Caco-2 (cell line): ENCODE measurements at places on chromosomes 7 and 10.

- DNase-seq: no peak
Observed at GRCh38 chr7:26553582-26553981, 261.9 kb downstream of the SNX10 start.

- no peak for DNase-seq
Observed at GRCh38 chr10:91681361-91682276, 48.7 kb upstream of the PPP1R3C start.

- no peak for DNase-seq
Observed at GRCh38 chr10:119268428-119268827, 61.1 kb downstream of the GRK5 start.

GRCh38 chr7:67343114-67343513, 346.5 kb downstream of the TYW1 start:
- no peak for DNase-seq

GRCh38 chr7:110375068-110375467, 715.9 kb upstream of the LRRN3 start:
- DNase-seq: no peak

DNA sequence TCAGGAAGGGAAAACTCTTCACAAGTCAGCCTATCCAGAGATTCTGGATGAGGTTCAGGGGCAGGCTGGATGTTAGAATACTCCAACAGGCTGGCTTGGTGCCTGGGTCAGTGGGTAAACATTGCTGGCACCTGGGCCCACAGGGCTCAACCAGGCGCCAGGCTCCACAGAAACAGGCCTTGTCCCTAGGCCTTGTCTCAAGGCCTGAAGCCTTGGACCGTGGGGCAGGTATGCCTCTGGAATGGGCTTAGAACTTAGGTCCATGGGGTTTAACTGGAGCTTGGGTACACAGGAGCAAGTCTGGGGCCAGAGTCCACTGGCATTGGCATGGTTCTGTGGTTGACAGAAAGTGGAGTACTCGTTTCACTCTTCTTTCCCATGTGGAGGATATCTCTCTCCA, 263.0 kb upstream of the ETV1 start:
- no peak for DNase-seq

- DNase-seq: no peak
Observed at GRCh38 chr10:66218981-66219587, 706.8 kb upstream of the LRRTM3 start.

- no peak for DNase-seq
Observed at GRCh38 chr10:31905586-31905985, 23.0 kb downstream of the ARHGAP12 start.

GRCh38 chr7:37084303-37084702, 360.0 kb upstream of the AOAH start:
- no peak for DNase-seq

- DNase-seq: no peak
Observed at GRCh38 chr10:132402781-132403241, 5.8 kb downstream of the PWWP2B start.

- no peak for DNase-seq
Observed at GRCh38 chr7:8105449-8106095, 137.0 kb downstream of the GLCCI1 start.

- DNase-seq: no peak
Observed at GRCh38 chr7:91566402-91566732, 302.1 kb downstream of the FZD1 start.

DNA sequence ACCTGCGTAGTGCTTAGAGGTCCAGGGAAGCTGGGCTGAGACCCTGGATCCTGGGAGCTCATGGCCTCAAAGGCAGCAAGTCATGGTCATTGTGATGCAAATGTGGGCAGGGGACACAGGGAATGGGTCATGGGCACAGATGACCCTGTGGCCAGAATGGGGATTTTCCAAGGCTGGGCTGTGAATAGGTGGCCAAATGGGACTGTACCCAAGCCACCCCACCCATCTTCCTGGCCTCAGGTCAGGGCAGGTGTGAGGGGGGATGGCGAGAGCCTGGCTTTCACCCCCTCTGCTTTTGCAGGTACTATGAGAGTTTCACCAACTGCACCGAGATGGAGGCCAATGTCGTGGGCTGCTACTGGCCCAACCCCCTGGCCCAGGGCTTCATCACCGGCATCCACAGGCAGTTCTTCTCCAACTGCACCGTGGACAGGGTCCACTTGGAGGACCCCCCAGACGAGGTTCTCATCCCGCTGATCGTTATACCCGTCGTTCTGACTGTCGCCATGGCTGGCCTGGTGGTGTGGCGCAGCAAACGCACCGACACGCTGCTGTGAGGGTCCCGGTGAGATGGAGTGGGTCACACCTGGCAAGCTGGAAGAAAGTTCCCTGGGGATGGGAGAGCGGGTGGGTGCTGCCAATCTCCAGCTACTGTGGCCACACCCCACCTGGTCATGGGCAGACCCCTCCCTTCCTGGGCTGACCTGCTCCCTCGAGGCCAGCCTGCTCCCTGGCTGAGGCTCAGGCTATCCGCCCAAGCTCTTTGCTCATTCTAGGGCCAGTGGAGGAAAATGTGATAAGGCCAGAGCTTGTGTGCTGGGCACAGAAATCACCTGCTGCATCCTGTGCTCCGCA, 25.5 kb downstream of the RAMP3 start:
- DNase-seq: no peak

DNA sequence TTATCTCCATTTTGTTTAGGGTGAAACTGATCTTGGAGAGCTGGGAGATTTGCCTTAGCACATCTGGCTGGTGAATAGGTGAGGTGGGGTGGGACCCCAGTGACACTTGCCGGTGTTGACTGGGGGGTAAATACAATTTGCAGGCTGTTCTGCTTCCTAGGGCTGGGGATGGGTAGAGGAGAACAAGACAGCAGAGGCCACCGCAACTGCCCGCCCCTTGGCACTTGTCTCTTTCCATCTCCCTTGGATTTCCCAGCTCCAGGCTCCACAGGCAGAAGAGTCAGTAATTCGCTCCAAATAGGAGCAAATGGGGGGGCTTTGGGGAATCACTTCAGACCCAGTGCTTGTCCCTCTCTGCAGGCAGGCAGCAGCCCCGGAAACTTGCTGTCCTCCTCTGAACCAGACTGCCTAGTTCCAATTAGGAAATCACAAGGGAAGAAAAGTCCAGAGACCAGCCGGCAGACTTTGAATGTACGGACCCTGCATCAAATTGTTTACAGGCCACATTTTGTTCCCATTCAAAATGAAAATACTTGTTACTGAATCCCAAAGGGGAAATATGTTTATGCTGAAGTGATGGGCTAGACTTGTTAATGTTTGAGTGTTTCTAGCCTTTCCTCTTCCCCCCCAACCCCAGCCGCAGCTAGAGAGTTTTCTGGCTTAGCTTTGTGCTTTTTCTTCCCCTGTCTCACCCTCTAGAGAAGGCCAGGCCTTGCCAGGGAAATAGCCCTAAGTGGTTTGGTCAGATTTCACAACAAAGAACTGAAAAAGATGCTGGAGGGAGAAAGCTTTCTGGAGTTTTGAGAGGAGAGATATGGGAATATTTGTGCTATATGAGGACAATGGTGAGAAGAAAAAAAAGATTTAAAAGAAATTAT, 10.0 kb upstream of the INPP5F start:
- DNase-seq: no peak

DNA sequence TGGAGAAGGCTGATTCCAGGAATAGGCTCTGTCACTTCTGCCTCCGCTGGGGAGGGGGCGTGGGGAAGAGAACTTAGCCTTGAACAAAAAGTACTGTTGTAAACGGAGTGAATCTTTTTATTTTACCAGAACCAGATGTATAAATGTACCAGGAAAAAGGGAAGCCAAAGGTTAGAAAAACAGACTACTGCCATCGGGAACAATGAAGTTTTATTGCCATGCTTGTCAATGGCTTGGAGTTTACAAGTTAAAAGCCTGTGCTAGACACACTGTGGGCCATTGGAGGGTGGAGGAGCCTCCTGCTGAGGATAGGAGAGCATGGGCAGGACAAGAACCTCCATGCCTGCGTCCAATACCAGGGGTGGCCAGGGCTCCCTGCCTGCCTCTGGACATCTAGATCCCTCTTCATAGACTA, 161.7 kb upstream of the LYZL2 start:
- no peak for DNase-seq

GRCh38 chr7:2151237-2151636, 81.5 kb downstream of the MAD1L1 start:
- no peak for DNase-seq

GRCh38 chr7:41870461-41871138, 167.7 kb upstream of the INHBA start:
- DNase-seq: no peak
